H1 (cell line): ENCODE measurements at places on chromosomes 5 and 9. TPM values are rescaled to one million over a fixed set of nuclear protein-coding genes. Genes with fewer than 3 reads are reported as not detected.

DNA sequence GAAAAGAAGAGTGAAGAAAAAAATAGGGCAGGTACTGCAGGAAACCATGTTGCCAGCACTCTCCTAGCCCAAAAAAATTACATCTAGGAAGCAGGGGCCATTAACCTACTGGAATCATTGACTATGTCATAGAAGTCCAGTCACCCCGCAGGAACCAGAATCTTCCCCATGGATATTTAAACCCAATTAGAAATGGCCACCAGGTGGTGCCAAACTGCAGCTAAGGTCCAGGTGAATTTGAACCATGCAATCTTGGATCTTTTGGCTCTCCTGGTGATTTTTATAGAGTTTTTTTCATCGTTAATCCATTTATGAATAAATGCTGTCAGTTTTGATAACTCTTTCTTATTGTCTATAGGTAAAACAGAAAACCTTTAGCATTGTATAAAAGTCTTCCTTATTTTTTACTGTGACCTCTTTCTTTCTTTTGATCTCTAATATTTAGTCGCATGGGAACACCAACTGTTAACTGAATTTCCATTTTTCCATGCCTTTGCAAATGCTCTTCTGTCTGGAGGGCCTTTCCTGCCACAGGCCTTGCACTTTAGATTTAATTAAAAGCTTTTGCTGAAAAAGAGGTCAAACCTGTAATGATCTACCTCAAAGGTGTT lies 147.5 kb upstream of the FGF10 start:
- H3K27me3 ChIP-seq = no peaks in the 10 kb centered on the region
- H3K4me3 ChIP-seq = no peak overlapping the region
- no peaks in the 10 kb centered on the region for H3K36me3 ChIP-seq
- no peaks in the 10 kb centered on the region for H3K4me1 ChIP-seq
- DNase-seq = no peak

- DNase-seq = no peak
- no peaks in the 10 kb centered on the region for H3K27me3 ChIP-seq
Measured at GRCh38 chr5:79707535-79707934, 17.9 kb downstream of the CMYA5 start.

DNA sequence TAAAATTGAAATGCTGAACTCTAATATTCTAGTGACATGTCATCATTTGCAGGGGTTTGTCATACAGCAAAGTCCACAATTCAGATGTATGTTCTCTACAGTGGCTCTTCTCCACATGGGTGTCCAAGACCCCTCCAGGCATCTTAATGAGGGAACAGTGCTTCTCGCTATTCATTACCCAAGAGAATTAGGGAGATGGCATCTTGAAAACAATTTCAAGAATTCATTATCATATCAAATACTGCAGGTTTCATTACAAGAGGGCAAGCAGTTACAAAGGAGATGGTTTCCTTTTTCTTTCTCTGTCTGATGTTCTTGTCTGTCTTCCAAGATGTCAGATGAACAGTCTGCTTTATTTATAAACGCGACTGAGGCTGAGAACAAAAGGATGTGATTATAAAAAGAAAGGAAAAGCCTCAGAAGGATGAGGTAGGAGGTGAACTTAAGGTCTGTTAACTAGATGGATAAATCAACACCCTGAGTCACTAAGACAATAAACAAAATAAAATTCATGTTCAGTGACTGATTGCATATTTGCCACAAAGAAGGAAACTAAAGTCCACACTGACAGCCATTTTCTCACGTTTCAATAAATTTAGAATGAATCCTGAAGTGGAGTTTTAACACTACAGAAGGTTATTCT lies 326.7 kb upstream of the EFNA5 start:
- H3K27me3 ChIP-seq = no peaks in the 10 kb centered on the region
- peaks cover 2% of the 10 kb centered on the region for H3K4me1 ChIP-seq
- H3K4me3 ChIP-seq = no peak overlapping the region
- no peaks in the 10 kb centered on the region for H3K36me3 ChIP-seq

DNA sequence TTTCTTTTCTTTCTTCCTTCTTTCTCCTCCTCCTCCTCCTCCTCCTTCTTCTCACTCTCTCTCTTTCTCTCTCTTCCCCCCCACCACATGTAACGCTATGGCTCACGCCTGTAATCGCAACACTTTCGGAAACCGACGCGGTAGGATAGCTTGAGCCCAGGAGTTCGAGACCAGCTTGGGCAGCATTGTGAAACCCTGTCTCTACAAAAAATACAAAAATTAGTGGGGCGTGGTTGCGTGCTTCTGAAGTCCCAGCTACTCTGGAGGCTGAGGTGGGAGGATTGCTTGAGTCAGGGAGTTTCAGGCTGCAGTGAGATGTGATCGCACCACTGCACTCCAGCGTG lies 736 bp upstream of the GLDC start:
- H3K4me1 ChIP-seq = peaks cover 5% of the 10 kb centered on the region
- no peaks in the 10 kb centered on the region for H3K36me3 ChIP-seq
- DNase-seq = no peak

DNA sequence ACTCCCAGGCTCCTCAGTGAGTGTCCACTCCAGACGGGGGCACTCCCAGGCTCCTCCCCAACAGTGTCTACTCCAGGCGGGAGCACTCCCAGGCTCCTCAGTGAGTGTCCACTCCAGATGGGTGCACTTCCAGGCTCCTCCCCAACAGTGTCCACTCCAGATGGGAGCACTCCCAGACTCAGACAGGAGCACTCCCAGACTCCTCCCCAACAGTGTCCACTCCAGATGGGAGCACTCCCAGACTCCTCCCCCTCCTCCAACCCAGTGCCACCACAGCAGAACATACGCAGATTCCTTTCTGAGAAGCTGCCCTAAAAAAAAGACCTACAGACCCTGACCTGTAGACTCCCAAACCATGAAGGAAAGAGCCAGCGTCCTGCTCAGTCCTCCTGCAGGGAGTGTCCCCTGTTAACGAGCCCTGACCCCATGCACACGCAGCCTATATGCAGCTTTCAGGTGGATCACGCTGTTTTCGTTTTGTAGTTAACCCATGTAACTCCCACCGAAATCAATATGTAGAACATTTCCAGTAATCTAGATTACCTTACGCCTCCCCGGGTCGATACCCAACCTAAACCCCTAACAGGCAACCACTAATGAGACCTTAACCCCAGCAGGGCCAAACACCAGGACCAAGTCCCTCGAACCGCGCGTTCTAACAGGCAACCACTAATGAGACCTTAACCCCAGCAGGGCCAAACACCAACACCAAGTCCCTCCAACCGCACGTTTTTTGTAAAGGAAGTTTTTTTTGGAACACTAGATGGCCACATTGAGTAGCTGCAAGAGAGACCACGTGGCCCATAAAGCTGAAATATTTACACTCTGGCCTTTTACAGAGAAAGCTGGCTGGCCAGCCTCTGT lies 15.7 kb downstream of the PNPLA7 start:
- no peaks in the 10 kb centered on the region for H3K4me1 ChIP-seq
- H3K27me3 ChIP-seq = no peaks in the 10 kb centered on the region
- no peak overlapping the region for H3K27ac ChIP-seq

DNA sequence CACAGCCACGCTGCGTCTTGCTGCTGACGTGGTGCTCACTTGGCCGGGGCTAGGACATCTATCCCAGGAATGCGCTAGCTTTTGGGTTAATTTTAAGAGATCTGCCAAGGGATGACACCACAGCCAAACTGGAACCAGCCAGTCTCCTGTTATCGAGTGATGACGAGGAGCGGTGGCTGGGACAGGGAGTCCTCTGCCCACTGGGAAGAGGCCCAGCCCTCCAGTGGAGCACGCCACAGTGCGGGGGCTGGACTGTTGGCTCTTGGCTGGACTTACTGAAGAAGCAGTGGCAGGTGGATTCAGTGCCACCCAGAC lies 55.1 kb upstream of the PHYKPL start:
- no peak overlapping the region for H3K4me3 ChIP-seq
- H3K27me3 ChIP-seq = no peaks in the 10 kb centered on the region
- no peak overlapping the region for H3K27ac ChIP-seq
- DNase-seq = no peak

DNA sequence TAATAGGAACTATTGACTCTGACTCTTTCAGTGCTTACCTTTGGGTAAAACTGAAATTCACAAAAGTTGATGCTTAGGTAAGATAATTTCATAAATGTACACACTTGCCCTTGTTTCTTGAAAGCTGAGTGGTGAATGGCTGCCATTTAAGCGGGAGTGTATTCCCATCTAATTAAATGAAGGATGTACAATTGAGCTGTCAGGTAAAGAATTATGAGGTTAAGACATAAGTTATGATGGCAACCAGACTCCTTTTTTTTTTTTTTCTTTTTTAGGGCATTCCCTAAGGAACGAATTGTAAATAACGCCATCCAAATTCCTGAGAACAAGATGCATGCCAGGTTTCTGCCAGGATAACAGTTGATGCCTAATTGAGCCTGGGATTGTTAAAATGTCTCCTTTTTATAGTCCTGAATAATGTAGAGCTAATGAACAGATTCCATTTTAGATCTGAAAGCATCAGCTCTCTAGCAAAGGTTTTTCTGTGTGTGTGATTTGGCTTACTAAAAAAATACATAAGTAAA lies 199.7 kb downstream of the ISL1 start:
- H3K36me3 ChIP-seq = no peaks in the 10 kb centered on the region
- H3K27me3 ChIP-seq = no peaks in the 10 kb centered on the region
- H3K27ac ChIP-seq = no peak overlapping the region

Gene ZBTB43
- total RNA-seq = 16.7 and 18.7 TPM in 2 replicates

Gene INSYN2B
- total RNA-seq = not detected in 2 replicates
